ENCODE measurements at places on chromosomes 6 and 20.

GRCh38 chr20:62042025-62042820, 23.5 kb downstream of the TAF4 start:
- DNase-seq = no peak

DNA sequence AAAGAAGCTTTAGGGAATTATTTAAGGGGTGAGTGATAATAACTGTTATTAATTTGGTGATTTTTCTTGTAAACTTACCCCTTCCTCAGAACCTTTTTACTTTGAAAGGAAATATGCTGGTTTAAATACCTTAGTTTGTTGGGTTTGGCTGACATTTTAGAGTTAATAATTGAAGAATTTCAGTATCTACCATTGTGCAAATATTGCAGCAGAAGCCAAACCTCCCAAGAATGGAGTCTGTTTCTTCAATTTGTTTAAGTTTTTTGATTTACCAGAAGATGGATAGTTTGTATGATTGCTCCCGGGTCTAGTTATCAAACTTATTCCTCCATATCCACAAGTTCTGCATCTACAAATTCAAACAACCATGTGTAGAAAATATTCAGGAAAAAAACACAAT, 77.1 kb downstream of the ATRN start:
- no peak for DNase-seq

GRCh38 chr6:136365776-136366354, 76.2 kb upstream of the BCLAF1 start:
- DNase-seq = no peak

- DNase-seq = no peak
Measured at GRCh38 chr6:52937908-52938307, 28.4 kb upstream of the GSTA3 start.

- no peak for DNase-seq
Measured at GRCh38 chr6:87820343-87820984, 118.4 kb upstream of the AKIRIN2 start.

- no peak for DNase-seq
Measured at GRCh38 chr20:38129248-38129865, 35.7 kb downstream of the TGM2 start.

DNA sequence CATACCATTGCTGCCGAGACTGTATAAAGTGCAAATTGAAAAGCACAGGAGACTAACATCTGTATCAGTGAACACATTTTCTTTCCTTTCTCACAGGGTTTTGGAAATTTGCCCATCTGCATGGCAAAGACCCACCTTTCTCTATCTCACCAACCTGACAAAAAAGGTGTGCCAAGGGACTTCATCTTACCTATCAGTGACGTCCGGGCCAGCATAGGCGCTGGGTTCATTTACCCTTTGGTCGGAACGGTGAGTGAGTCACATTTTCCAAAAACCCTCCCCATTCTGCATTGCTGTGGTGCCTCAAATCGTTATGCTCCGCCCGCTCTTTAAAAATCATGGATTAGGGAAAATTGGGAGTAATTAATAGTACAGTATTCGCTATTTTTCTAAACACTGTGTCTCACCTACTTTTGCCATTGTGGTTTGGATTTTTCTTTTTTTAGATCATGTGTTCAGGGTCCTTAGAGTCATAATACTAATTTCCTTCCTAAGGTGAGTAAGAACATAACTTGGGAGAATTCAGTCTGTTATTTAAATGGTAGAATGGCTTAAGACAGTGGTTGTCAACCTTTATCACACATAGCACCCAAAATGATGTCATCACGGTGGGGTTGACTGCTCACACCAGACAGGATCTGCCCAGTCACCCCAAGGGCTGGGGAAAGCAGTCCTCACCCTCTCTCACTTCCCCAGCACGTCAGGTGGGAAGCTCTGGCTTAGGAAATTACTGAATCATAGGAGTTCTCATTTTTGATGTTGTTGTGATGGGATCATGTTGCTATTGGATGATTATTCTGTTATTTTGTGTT, 171.6 kb downstream of the MTHFD1L start:
- no peak for DNase-seq

Measured in stimulated activated CD4-positive, alpha-beta T cell treated with anti-CD3 and anti-CD28 coated beads, Interleukin-1b, Interleukin-23, amount 100 ng/mL, for 1 hour (primary cell).